ENCODE measurements at places on chromosomes 3 and 15.

DNA sequence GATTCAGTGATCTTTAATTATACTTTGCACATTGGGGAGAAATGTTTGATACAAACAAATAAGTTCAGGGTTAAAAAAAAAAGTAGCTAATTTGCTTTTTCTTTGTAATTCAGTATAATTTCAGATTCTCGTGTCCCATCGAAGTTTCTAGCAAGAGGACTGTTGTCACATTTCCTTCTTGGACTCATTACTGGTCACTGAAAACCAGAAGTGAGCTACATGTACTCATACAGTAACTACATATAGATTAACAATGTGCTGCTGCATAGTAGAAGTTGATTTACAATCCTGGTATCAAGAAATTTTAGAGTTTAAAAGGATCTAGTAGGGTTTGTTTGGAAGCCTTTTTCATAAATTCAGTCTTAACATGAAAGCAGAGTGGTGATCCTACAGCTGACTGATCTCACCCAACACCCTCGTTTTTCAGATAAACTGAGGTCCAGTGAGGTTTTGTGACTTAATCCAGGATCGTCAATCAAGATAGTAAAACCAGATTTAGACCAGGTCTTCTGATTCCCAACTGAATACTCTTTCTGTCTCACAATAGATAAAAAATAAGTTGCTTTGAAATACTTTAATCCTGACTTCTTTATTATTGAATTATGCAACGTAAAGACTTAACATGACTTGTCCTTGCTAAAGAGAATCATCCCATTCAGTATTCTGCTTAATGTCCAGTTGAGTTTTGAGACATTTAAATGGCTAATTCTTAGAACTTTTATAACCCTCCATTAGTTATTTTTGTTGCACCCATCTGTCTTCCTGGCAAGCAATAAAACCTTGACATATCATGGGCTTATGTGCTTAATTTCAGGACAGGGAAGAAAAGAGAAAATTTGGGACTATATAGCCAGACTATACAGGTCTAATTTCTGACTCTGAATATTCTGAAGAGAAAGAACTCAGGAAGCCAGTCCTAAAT, 2.8 kb downstream of the SEC62 start:
- DNase-seq: no peak

GRCh38 chr3:9951126-9951525, 1.1 kb downstream of the PRRT3 start:
- no peak for DNase-seq

GRCh38 chr3:172323894-172324610, 124.2 kb downstream of the GHSR start:
- no peak for DNase-seq

- DNase-seq: no peak
Measured at GRCh38 chr3:52322466-52322865, 6.3 kb downstream of the DNAH1 start.

DNA sequence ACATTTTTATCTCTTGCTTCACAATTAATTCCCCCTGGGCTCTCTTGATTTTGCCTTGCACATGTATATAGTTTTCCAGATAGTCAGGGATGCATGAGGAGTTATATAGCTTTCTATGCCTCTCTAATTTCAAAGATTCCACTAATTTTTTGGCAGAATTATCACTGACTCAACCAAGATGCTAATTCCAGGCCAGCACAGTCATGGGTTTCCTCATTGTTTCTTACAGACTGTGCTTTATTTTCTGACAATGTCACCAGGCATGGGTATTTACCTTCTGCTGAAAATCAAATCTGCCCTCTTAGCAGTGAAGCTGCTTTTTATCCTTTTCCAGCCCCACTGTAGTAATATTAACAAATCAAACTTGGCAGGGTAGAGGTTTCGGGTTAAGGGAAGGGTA, 1520.6 kb upstream of the CADM2 start:
- no peak for DNase-seq

- no peak for DNase-seq
Measured at GRCh38 chr15:62392376-62392775, 227.3 kb upstream of the C2CD4B start.

DNA sequence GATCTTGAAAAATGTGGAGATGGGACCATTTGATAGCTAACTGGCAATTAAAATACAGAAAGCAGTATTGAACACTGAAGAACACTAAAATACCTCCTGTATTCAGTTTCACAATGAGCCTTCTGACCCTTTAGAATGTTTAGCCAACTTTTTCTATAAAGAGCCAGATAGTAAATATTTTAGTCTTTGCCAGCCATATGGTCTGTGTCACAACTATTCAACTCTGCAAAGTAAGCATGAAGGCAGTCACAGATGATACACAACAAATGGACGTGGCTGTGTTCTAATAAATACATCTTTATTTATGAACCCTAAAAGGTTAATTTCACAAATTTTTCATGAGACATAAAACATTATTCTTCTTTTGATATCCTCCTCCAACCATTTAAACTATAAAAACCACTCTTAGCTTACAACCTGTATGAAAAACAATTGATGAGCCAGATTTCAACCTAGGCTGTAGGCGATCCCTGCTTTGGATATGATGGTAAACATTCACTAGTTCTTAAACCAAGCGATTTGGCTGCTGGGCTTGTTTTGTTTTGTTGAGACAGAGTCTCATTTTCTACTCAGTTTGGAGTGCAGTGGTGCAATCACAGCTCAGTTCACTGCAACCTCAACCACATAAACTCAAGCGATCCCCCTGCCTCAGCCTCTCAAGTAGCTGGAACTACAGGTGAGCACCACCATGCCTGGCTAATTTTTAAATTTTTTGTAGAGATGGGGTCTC, 13.6 kb upstream of the CSPG5 start:
- DNase-seq: no peak

DNA sequence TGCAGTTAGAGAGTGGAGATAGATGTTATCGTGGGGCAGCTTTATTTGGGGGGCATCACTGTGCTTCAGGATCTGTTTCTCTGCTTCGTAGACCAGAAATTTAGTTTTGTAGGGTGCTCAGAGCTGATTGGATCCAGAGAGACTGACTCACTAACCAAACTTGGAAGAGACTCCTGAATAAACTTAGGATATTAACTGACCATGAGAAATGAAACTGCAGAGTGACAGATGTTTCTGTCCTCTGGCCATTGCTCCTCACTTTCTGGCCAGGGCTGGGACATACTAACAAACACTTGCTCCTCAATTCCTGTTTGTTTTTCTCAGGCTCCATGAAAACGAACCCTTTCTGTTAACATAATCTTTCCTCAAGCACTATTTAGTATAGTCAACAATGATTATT, 4.3 kb downstream of the ZNF592 start:
- no peak for DNase-seq

GRCh38 chr3:115602194-115602593, 21.1 kb upstream of the GAP43 start:
- DNase-seq: no peak

DNA sequence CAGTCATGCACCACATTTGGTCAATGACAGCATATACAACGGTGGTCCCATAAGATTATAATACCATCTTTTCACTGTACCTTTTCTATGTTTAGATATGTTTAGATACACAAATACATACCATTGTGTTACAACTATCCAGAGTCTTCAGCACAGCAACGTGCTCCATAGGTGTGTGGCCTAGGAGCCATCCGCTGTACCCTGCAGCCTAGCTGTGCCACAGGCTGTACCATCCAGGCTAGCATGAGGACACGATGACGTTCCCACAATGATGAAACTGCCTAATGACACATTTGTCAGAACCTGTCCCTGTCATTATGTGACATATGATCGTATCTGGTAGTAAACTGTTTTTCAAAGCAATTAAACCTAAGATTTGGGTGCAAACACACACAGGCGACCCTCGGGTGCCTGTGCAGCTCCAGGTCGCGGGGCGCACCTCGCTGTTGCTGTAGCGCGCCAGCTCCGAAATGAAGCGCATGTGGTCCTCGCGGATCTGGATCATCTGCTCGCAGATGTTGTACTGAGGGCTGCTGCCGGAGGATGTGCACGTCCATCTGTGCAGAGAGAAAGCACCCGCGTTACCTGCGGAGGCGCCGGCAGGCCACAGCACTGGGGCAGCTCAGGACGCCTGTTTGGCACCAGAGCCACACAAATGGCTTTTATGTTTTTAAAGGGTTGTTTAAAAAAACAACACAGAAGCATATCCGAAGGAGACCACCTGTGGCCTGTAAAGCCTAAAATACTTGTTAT, 48.2 kb downstream of the CYFIP1 start:
- no peak for DNase-seq

DNA sequence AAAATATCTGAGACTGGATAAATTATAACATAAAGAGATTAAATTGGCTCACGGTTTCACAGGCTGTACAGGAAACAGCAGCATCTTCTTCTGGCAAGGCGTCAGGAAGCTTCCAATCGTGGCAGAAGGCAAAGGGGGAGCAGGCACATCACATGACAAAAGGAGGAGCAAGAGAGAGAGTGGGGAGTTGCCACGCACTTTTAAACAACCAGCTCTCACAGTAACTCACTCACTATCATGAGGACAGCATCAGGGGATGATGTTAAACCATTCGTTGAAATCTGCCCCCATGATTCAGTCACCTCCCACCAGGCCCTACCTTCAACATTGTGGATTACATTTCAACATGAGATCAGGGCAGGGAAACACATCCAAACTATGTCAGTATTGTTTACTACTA, 114.5 kb upstream of the SPATA16 start:
- DNase-seq: no peak

GRCh38 chr3:145943952-145944351, 217.0 kb downstream of the PLOD2 start:
- DNase-seq: no peak

GRCh38 chr3:16377196-16377595, 112.2 kb downstream of the OXNAD1 start:
- no peak for DNase-seq

DNA sequence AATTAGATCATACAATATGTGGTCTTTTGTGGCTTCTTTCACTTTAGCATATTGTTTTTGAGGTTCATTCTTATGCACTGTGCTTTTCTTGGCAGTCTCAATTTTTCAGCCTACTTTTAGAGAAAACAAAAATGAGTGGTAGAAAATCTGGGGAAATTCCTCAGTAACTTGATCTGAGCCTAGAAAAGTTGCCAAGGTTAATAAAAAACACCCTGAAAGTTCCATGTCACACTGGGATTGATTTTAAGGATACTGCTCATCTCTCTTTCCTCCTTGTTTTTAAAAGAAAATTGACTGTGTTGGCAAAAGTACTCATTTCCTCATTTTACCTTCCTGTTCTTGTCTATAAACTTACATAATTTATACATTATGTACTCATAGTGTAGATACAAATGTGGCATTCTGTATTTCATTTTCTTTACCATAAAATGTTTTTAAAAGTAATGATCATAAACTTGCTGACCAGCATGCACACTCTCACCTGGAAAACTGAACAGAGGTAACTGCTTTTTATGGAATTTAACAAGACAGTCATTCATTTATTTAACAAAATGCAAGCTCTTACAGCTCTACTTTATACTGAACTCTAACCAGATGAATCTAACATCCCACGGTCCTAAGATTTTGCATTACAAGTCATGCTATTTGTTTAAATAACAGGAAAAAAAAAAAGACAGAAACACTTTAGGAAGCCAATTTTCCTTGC, 28.6 kb upstream of the SH3BP5 start:
- DNase-seq: no peak

- DNase-seq: no peak
Measured at GRCh38 chr3:9012521-9012920, 49.2 kb upstream of the RAD18 start.

GRCh38 chr3:115151921-115152320, 4.8 kb upstream of the ZBTB20 start:
- DNase-seq: no peak

GRCh38 chr3:174363256-174363655, 495.9 kb upstream of the NAALADL2 start:
- DNase-seq: no peak

DNA sequence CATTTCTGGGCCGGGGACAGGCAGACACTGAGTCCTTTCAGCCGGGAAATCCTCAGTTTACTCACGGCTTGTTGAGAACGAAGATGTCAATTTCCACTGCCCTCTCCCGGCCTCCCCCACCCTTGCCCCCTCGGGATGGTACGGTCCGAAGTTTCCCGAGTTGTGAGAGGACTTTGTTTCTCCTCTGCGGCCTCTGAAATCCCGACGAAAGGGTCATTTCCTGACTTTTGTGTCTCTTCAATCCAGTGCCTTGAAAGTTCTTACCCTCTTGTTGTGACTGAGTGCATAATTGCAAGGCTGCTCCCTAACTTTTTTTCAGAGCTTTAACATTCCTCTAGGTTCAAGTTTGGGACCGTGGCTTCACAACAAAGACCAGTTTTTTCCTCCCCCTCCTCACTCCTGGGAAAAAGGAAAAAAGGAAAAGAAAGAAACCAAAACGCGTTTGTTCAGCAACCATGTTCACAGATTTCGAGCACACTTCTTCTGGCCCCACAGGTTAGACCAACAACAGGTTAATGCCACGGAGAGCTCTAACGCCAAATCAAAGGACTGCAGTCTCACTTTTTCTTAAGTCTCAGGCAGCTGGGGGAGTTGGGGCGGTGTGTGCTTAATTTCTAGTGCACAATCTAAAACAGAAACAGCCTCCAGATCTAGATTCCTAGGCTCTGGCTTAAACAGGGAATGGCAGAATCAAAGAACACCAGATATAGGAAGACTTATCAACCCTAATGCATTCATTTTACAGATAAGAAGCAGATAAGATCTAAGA, 138.9 kb downstream of the TMCO5A start:
- peak; percentile 55 for DNase-seq

DNA sequence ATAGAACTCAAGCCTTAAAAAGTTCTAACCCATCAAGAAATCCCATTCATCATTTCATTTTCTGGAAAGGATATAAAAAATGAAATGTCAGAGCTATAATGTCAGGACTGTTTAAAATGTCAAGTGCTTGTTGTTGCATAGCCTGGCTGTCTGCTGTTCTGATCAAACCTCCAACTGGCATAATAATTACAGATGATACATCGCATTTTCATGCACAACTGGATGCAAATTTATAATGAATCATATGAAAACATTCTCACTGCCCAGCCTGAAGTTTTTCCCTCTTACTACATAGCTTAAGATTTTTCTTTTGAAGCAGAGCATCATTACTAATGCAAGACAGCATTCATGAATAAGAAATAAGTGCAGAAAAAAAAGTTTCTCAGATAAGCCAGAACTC, 46.5 kb downstream of the GUCA1C start:
- no peak for DNase-seq

DNA sequence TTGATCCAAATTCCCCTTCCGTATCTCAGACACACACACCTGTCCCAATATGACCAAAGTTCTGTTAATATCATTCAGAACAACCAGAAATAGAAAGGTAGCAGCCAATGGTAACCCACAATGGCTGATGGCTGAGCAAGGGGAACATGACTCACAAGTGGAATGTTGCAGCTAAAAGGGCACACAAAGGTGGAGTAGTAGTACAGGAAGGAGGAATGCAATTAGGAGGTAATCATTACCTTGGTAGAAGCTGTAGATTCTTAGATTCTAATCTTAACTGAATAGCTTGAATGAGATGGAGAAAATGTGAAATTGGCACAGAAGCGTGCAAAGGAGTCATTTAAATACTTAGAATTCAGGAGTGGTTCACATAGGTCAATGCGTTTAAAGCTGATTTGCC, 347.9 kb downstream of the NR2F2 start:
- no peak for DNase-seq

- DNase-seq: no peak
Measured at GRCh38 chr15:70362350-70362749, 264.6 kb upstream of the TLE3 start.

All from right renal pelvis (tissue), 4 donors.